ENCODE measurements at places on chromosomes 7 and 10. TPM values are rescaled to one million over a fixed set of nuclear protein-coding genes. Genes with fewer than 3 reads are reported as not detected.

Gene FOXI2
- total RNA-seq = not detected

DNA sequence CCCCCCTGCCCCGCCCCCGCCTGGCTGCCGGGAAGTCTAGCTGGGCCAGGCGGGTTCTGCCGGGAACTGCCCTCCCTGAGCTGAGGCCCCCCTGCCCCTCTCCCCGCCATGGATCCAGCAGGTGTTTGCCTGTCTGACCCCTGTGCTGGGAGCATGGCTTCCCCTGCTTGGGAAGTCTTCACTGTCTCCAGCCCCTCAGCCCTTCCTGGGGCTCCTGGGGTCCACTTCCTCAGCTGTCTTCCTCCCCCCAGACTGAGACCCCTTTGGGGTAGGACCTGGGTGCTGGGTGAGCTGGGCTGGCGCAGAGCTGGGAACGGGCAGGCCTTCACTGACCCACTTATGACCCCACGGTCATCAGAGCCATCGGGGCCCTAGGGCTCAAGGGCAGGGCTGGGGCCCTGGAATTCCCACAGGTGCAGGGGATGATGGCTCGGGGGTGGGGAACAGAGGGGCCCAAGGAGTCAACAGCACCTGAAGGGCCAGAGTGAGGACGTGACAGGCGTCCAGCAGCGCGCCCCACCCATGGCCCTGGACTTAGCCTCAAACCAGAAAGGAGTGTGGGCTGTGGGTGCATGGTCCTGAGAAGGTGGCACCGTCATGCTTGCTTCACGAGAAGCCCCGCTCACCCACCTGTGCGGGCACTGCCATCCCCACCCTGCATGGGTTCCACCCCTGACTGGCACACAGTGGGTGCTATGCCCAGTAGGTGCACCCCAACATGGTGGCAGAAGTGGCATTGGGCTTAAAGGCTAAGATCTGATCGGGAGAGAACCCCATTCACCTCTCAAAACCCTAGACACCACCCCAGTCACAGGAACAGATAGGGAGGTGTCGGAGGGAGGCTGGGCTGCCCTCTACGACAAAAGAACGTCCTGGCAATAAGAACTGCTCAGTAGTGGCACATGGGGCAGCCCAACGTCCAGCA lies 16.2 kb upstream of the TNRC18 start:
- DNase-seq = peak; percentile 72

- DNase-seq = peak; percentile 4
Observed at GRCh38 chr7:121575194-121575765, 179.2 kb upstream of the FAM3C start.

Gene CALML5
- not detected for total RNA-seq

DNA sequence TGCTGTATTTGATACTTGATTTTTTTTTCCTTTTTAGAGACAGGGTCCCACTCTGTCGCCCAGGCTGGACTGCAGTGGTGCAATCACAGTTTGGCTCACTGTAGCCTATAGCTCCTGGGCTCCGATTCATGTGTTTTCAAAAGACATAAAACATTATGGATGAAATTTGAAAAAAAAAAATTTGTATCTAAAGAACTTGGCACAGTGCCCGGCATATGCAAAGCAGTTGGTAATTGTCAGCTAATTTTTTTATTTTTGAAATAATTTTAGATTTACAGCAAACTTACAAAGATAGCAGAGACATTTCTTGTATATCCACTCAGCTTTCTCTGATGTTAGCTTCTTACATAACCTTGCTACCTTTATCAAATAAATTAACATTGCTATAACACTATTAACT lies 20.3 kb upstream of the SAMD8 start:
- DNase-seq = no peak

DNA sequence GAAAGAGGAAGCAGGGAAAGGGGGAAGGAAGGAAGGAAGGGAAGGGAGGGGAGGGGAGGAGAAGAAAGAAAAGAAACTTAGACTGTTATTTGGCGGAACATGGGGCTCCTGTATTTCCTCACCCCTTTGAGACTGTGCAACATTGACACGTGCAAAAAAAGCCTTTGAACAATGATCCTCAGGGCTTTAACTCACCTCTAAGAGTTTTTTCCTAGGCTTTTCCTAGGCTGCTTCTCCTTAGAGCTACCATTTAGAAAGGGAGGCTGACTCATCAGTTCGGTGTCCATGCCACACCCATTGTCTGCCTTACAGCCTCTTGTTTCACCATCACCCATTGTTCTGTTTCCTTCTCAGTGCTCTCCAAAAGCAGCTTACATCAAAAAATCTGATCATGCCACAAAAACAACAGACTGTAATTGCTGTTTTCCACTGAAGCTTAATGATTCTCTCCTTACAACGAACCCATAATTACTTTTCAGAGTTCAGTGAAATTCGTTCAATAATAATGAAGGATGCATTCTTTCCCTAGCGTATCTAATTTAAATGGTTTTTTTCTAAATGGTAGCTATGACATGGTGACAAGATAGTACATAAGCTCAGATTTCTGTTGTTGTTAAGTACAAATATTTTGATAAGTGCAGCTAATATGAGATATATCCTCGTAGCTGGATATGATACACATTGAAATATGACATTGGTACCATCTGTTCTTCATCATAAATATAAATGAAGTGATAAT lies 90.8 kb downstream of the PRLHR start:
- DNase-seq = no peak

DNA sequence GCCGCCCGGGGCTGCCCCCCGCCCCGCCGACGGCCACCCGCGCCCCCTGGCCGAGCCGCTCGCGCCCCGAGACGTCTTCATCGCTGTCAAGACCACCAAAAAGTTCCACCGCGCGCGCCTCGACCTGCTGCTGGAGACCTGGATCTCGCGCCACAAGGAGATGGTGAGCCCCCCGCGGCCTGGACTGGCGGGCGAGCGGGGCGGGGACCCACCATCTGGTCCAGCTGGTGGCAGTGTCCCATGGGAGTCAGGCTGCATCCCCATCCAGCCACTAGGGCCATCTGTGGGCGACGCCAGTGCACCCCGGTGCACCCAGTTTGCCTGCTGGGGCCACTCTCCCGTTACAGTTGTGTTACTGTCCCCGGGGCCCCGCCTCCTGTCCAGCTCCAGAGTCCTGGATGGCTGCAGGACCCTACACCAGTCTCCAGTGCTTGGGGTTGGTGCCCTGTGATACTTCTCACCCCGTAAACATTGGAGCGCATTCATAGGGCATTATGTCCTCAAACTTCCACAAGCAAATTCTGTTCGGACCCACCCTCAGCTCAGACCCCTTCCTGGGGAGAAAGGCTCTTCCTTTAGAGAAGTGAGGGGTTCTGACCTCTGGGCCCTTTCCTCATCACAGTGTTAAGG lies 672 bp downstream of the LFNG start:
- peak; percentile 97 for DNase-seq

Gene METTL27
- 8.7 TPM for total RNA-seq

DNA sequence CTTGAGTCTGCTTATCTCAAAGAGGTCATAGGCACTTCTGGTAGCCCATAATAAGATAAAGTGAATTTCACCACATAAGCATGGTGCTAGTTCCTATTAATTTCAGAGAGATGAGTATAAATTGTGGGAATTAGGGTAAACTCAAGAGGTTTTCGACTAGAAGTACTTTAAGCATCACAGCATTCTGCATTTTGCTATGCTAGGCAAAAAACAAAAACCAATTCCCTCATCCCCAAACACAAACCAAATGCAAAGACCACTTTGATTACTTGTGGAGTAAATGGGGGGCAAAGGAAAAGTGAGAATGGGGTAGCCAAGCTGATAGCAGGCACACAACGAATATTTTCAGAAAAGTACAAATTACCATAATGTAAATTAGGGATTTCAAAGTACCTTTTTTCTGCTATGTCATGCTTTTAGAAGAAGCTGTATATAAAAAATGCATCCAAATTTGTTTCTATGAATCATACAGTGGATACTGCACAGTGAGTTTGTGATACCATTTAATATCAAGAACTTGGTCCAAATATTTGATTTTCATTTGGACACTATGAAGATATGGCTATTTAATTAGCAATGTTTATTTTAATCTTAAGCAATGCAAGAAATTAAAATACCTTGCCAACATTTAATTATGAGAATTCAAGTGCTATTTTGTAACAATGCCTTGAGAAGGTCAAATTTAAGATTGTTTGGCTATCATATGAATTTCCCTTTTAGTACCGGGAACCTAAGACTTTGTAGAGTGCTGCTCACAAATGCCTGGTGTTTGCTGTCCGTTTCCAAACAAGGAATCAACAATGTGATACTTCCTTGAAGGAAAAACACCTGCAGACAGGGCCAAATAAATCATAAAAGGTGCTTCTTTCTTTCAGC lies 455.5 kb downstream of the PHTF2 start:
- no peak for DNase-seq

DNA sequence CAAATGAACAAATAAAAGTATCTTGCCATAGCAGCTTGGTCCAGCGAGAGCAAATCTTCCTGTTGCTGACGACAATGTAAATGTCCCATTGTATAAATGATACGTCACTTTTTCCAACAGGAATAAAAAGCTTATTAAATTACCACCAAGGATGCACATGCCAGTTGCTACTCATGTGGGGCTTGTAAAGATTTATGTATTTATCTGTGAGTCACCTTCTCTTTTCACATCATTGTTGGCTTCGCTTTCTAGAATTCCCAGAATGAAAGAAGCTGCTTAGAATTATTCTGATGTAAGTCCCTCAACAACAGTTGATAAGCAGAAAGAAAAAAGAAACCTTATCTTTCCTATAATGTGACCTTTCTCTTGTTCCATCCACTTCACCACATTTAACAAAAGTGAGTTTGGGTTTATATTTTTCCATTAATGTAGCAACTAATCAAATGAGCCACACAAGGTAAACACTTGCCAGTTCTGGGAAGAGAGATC lies 22.4 kb downstream of the DNAJC12 start:
- DNase-seq = peak; percentile 70

GRCh38 chr7:127652333-127653248 lies 597 bp downstream of the SND1 start:
- no peak for DNase-seq

Gene OR2A1
- total RNA-seq = 0.36 TPM

DNA sequence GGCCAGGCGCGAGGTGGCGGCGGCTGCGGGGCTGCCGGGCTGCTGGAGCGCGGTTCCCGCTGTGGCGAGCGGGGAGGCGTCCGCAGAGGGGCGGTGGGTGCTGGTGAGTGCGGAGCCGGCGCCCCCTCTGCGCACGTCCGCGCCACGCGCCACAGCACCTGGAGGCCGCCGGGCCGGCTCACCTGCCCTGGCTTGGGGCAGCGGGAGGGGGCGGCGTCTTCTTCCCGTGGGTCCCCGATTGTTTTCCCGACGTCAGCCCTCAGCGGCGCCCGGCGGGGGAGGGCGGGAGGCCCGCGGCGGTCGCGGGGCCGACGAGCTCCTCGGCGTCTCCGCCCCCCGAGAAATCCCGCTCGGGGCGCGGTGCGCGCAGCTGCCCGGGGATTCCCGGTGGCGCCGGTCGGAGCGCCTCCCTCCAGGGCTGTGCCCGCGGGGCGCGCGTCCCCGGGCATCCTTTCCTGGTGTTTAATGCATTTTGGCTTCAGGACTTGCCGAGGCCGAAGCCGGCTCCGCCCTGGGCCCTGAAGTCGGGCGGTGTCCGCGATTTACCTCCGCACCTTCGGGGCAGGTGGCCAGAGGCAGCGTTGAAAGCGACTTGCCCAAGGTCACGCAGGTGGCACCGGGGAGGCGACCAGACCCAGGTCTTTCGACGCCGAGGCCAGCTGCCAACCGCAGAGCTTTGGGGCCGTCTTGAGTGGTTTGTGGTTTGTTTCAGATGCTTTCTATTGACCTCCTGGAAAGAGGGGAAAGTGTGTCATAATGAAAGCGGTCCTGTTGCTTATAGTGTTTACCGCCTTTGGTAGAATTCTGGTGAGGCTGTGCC lies 561 bp downstream of the PLEKHA1 start:
- DNase-seq = peak; percentile 92

Gene PCLO
- total RNA-seq = under 0.01 TPM

Gene GPR15LG
- not detected for total RNA-seq

Gene ACBD7
- 0.72 TPM for total RNA-seq

GRCh38 chr7:139738772-139739171 lies 39.0 kb downstream of the HIPK2 start:
- no peak for DNase-seq

Gene LRRC4
- total RNA-seq = 0.29 TPM

Gene CTNNA3
- total RNA-seq = not detected

DNA sequence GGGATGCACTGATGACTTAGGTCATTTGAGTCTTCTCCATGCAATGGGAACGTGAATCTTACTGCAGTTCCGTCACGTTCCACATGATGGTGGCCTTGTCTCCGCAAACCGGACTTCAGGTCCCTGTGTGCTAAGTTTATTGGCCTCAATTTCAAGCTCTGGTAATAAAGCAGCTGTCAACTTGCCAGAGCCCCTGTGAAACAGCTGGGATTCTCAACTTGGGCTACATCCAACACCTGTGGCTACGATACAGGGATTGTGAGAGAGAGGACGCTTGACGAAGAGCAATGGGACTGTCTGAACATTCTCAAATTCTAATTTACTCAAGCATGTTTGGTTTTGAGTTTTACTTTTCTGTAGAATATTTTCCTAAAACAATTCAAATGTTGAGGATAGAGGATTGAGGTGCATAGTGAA lies 174.2 kb downstream of the PTN start:
- DNase-seq = no peak

- DNase-seq = no peak
Observed at GRCh38 chr10:282294-283139, 147.3 kb downstream of the ZMYND11 start.

- DNase-seq = no peak
Observed at GRCh38 chr10:71727105-71727737, 7.6 kb upstream of the C10orf105 start.

DNA sequence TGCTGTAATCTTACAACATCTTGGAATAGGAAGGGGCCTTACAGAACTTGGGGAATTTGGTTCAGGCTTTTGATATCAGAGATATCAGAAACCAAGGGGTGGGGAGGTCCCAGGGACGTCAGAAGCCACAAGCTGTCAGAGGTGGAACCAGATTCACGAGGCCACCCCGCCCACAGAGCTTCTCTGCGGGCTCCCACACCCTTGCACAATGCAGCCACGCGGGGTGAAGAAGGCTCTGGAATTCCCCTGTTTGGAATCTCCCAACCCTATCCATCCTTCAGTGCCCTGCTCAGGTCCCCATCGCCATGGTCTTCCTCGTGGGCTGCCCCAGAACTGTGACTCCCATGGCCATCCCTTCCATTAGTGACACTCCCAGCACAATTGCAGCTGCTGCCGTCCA lies 247.1 kb upstream of the SHH start:
- DNase-seq = peak; percentile 27

Gene CAMK1D
- 11.2 TPM for total RNA-seq

Gene CPVL
- not detected for total RNA-seq

Gene NPY
- not detected for total RNA-seq

Gene STEAP4
- 5.4 TPM for total RNA-seq

DNA sequence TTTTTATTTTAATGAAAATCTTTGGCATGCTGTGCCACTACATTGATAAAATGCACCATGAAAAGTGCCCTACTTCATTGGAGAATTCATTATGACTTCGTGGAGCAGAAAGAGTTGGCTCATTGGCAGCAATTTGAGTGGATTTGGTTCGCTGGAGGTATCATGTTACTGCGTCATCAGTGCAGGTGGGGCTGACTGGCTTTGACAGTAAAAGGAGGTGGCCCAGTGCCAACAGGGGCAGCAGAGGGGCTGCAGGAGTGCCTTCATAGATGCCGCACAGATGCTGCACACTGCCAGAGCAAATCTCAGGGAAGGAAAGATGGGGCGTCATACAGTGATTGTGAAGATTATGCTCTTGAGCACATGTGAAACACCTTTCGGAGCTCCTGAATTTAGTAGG lies 22.2 kb downstream of the FZD1 start:
- DNase-seq = no peak
